AG04449 (cell line): ENCODE measurements at places on chromosomes 12 and 14.

DNA sequence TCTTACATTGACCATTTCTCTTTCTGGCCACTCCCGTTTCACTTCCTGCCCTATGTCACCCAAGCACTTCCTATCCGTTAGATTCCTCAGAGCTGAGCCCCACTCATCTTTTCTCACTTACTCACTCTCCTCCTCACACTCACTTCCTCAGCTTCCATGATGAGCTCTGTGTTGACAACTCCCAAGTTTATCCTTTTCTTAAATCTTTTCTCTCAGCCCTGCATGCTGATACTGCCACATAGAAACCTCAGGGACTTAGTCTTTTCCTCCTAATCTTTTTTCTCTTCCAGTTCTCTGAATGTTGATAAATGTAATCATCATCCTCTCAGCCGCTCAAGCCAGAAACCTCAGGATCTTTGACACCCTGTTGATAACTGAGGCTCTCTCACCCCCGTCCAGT, 99.6 kb downstream of the ANO6 start:
- no peak for DNase-seq

GRCh38 chr14:55136885-55137786, 8.1 kb downstream of the LGALS3 start:
- DNase-seq, result no peak

DNA sequence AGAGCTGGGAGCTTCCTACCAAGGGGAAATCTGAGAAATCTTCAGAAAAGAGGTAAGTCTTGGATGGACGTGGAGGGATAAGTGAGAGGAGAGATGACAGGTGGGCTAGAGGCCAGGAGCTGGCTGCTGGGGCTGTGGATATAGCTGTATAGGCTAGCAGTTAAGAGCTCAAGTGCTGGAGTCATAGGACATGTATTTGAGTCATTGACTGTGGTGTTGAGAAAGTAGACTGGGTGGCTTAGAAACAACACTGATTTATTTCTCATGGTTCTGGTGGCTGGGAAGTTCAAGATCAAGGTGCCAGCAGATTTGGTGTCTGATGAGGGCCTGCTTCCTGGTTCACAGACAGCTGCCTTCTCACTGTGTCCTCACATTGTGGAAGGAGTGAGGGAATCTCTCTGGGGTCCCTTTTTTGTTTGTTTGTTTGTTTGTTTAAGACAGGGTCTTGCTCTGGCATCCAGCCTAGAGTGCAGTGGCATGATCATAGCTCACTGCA, 151.1 kb upstream of the FUT8 start:
- no peak for DNase-seq

DNA sequence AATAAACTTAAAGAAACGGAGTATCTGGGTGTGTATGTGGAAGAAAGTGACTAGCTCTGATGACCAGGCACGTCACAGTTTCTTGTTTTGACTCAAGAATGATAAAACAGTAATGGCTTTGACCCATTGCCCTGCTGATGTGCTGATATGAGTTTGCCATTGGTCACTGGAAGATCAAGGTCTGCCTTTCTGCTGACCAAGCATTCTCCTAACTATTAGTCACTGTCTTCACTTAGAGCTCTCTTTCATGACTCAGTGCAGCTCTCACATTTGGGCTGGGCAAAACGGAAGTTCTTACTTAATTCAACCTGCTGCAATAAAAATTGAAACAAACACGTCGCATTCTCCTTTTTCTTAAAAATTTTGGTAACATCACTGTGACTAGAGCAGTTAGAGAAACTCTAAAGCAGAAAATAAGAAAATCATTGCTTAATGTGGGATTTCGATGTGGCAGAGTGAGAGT, 366.7 kb downstream of the BTG1 start:
- peak; percentile 51 for DNase-seq

DNA sequence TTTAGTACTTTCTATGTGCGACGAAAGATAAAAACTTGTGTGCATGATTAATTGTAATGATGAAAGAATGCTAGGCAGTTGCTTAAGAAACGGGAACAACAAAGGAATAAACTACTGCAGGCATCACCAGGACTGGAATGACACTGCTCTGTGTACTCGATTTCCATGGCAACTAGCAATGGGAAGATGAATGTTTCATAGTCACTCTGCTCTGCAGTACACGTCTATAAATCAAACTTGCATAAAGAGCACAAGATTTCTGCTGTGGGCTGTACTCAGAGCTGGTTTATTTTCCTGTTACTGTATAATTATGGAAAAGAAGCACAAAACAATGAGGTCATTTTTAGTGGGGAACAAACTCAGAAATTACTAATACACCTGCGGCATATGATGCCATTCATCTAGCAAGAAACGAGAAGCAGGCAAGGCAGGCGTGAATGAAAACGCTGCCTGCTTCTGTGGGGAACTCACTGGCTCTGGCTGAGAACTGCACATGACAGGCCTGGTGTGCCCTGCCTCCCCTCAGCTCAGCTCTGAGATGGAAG, 41.8 kb downstream of the EFCAB11 start:
- peak; percentile 96 for DNase-seq

DNA sequence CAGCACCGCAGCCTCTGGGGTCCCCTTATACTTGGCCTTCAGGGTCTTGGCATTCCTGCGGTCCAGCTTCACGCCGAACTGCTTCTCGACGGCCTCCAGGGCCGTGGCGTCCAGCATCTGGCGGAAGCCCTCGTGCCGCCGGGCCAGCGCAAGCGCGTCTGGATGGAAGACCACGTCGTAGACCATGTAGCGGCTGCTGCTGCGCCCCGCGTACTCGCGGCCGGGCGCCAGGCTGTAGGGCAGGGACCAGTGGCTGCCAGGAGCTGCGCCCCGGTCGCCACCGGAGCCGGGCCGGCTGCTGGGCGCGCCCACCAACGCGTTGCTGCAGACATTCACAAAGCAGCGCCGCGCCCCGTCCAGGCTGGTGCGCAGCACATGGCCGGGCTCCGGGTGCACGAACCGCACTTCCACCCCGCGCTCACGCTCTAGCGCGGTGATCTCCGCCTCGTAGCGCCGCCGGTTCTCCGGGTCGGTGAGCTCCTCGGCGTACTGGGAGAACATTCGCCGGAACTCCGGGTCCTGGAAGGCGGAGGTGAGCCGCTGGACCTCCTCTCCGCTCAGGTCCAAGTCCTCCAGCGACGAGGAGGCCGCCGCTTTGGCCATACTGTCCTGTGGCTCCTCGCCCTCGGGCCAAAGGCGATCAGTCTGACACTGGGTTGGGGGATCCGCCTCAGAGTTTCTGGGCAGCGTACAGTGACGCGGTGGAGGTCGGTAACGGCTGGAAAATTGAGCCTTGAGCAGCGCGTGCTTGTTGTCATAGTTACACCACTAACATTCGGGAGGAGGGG, at the start of gene DNAAF2:
Gene DNAAF2 (minus strand): TSS at position 698 of the 788 bp plus-strand sequence. CDS start 95 bp downstream, at position 603.
- no peak for DNase-seq

- no peak for DNase-seq
Measured at GRCh38 chr12:31659087-31659942, at the start of gene ETFBKMT. Gene ETFBKMT, plus strand, starts transcription at chr12:31659688. Its CDS starts 2,266 bp downstream, at chr12:31661954.

DNA sequence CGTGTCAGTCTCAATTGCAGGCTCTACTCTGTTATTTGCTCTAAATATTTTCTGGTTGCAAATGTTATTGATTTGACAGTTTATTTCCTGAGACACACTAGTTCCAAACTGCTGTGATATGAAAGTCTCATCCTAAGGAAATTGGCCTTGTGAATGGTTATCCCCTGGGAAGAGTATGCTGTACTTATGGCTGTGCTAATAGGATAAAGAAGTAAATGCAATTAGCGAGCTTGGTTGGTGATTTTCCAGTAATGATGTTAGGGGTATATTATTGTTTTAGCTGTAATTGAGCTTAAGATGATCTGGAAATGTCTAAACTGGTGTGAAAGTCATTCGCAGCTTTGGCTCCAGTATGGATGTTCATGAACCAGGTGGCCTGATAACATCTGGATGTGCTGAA, 197.9 kb downstream of the SUDS3 start:
- no peak for DNase-seq

DNA sequence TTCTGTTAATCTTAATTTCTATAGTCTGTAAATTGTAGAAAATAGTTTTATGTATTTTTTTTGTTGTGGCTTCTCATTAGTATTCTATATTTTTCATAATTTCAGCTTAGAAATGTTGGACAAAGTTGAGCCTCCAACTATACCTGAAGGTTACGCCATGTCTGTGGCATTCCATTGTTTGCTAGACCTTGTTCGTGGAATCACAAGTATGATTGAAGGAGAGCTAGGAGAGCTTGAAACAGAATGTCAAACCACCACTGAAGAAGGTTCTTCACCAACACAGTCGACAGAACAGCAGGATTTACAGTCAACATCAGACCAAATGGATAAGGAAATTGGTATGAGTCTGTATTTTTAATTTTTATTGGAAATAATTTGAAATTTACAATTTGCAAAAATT, 65.7 kb downstream of the MON2 start:
- DNase-seq, result no peak
